M059J (cell line): ENCODE measurements at places on chromosomes 13 and 19.

DNA sequence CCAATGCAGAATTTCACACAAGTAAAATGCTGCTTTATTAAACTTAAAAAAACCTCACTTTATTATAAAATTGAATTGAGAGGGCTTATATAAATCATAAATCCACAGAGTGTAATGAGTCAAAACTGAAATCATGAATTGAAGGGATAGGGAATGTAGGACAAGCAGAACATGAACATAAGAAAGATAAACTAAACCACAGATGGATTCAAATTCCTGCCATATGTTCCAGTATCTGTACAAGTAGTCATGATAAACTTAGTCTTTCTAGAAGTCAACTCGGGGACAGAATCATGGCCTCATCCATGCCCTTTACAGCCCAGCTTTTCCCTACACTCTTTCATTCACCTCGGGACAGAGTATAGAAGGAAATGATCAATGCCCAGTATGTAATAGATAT lies 16.6 kb downstream of the LMO7 start:
- no peak for DNase-seq

DNA sequence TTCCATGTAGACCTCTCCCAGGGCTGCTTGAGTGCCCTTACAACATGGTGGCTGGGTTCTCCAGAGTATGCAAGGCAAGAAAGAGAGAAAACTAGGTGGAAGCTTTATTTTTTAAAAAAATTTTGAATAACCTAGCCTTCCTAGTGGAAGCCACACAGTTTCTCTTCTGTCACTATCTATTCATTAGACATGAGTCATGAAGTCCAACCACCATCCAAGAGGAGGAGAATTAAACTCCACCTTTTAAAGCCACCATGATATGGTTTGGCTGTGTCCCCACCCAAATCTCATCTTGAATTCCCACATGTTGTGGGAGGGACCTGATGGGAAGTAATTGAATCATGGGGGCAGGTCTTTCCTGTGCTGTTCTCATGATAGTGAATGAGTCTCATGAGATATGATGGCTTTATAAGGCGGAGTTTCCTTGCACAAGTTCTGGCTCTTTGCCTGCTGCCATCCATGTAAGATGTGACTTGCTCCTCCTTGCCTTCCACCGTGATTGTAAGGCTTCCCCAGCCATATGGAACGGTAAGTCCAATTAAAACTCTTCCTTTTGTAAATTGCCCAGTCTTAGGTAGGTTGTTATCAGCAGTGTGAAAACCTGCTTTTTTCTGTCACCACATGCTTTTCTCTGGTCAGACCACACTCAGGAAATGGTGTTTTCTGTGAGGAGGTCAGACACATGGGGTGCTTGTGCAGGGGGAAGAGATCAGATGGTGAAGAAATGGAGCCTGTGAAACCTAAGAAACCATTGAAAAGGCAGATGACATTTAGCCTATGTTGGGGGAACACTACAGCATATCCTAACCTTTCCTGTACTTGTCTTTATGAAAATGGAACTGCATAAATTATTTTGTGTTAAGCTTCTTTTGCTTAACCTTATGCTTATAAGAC lies 57.7 kb downstream of the ANKRD10 start:
- DNase-seq, result no peak

DNA sequence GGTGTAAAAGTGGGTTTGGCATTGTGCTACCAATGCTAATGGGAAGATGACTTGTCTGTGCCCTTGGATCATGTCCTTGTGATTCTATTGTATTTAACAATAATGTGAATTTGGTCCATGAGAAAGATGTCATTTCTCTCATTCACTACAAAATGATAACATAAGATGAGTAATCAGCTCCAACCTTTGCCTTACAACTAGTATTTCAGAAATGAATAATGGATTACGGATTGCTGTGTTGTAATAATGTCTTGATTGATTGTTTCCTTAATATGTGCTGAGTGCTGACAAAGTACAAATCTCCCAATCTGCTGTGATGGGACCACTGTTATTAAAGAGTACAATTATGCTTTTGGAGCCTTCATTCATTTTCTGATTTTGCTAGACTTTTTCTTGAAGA lies 375.0 kb downstream of the PCDH9 start:
- DNase-seq, result no peak

DNA sequence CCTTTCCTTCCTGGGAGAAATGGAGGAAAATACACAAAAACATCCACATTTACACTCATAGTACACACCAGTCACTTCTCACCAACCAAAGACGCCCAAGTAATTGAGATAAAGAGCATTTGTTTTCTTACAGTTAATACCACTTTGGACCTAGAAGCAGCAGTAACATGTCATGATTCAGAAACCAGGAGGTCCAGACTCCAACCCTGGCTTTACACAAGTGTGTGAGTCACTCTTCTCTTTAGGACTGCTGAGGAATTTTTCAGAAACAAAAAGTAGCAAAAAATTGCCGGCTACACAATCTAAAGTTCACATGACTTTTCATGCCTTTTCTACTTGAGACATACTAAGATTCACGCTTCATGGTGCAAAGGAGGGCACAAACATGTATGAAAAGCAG lies 42.1 kb downstream of the TUBGCP3 start:
- peak; percentile 44 for DNase-seq
